ENCODE measurements at places on chromosomes 6 and 20.

- DNase-seq: no peak
Observed at GRCh38 chr6:80967609-80968008, 784.9 kb downstream of the TENT5A start.

GRCh38 chr6:46491628-46492547, 639 bp upstream of the RCAN2 start:
- peak; percentile 8 for DNase-seq

DNA sequence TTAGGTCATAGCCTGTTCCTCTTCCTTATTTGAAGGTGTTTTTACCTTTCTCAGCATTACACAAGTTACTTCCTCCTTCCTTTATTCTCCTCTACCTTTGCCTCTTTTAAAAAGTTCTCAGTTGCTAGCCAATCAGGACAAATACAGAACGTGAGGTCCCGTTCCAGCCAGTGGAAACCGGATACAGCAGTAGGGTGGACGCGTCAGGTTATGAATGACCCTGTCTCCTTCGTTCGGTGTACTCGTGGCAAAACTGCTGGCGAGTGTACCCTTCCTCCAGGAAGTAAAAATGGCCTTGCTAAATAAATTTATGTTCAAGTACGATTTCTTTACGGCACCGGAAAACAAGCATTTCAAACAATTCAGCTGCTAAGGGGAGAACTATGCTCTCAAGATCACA, 77.0 kb upstream of the MLN start:
- DNase-seq: no peak

DNA sequence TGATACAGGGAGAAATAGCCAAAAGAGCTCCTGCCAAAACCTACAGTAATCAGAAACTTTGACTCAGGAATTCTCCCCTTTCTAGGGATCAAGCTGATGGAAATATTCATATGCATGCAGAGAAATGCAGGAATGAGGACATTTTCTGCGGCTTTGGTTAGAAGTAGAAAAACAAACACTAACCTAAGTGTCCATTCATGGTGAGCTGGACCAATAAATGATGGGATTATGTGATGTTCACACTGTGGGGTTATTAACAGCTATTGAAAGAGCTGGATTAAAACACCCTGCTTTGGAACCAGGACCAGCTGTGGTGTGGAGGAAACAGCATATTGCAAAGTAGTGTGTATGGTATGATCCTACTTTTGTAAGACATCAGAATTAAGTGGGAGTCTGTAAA, 143.1 kb downstream of the SYCP2 start:
- DNase-seq: no peak

DNA sequence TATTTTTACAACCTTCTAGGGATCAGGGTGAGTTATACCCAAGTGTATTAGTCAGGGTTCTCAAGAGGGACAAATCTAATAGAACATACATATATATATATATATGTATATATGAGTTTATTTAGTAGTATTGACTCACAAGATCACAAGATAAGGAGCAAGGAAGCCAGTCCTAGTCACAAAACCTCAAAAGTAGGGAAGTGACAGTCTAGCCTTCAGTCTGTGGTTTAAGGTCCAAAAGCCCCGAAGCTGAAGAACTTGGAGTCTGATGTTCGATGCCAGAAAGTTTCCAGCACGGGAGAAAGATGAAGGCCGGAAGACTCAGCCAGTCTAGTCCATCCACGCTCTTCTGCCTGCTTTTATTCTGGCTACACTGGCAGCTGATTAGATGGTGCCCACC, 632.7 kb upstream of the AGPAT4 start:
- no peak for DNase-seq

DNA sequence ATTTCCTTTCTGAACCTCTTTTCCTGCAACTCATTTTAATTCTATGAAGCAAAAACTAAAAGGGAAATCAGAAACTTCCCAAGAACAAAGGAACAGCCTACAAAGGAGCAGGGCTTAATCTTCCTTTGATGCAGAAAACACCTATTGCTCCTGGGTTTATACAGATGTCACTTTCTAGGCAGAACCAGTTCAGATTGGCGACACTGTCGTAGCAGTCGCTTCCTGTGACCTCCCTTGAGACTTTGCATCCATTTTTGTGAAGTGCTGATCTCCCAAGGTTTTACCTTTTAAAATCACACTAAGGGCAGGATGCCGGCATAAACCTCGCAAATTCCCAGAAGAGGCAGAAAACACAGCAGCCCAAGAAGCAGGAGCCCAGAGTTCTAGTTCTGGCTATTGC, 40.1 kb downstream of the JAG1 start:
- DNase-seq: no peak

- no peak for DNase-seq
Observed at GRCh38 chr6:81934936-81935335, 182.5 kb upstream of the TENT5A start.

- DNase-seq: no peak
Observed at GRCh38 chr20:23091721-23092383, 5.7 kb upstream of the CD93 start.
